Thyroid gland (tissue), 4 donors: ENCODE measurements at places on chromosomes 7 and 10.

GRCh38 chr10:61346796-61347413, 106.3 kb downstream of the TMEM26 start:
- DNase-seq: no peak

DNA sequence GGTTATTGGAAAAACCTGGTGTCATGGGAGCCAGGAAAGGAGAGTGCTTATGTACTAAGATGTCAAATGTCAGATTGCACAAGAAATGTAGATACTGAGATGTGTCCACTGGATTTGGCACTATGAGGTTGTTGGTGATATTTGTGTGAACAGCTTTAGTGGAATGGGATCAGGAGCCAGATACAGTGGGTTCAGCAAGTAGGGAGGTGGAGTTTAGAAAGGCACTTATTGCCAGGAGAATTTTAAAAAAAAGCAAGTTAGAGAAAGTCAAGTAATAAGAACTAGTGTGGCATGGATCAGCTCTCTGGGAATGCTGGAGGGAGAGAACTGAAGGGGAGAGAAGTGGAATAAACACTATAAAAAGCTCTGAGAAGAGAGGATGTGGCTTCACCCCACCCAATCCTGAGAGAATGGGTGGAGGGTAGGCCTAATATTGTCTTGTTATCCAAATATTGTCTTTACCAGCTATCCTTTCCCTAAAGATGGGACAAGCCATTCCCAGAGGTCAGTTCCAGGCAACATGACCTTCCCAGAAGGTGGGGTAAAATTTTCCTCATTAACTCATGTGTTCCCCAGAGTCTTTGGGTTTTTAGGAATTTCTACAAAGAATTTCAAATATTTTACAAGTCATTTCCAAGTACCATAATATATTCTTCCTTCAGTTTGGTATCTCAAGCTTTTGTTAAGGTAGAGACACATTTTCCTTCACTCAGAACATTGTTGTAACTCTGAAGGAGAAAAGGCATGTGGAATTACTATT, 42.3 kb downstream of the ENTPD1 start:
- DNase-seq: no peak

DNA sequence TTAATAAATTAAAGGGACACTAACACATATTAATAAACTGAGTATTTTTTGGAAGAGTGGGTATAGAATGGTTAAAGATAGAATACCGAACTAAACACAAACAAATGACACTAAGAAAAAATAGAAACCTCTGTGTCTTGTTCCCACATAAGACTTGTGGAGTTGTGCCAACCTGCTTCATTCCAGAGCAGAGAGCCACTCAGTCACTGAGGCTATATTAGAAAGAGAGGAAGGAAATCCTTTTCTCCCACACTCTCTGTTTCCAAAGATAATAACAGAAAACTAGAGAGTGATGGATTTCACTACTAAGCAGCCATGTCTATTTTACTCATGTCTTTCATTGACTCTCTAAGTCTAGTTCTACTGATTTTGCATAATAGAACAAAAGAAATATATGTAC, 26.0 kb downstream of the CTNNA3 start:
- no peak for DNase-seq

GRCh38 chr7:107269790-107270189, 101.0 kb downstream of the HBP1 start:
- no peak for DNase-seq

- DNase-seq: no peak
Observed at GRCh38 chr7:31872545-31873370, 185.7 kb downstream of the PPP1R17 start.

DNA sequence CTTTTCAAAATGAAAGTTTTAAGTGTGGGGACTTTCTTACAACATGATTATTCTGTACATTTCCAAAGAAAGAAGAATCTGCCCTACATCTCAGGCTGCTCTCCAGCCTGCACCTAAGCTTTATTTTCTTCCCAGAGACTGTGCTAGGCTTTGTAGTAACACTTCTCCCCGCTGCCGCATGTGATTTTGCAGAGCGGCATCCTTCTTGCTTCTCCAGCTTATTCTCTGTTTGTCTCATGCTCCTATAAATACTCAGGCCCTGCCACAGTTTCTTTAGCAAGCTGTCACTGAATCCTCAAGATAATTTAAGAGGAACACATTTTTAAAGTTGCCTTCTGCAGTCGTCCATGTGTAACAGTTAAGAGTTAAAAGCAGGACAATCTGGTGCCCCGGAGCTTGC, 53.5 kb downstream of the INSYN2A start:
- no peak for DNase-seq

GRCh38 chr10:36771725-36772124, 353.7 kb upstream of the ANKRD30A start:
- no peak for DNase-seq

DNA sequence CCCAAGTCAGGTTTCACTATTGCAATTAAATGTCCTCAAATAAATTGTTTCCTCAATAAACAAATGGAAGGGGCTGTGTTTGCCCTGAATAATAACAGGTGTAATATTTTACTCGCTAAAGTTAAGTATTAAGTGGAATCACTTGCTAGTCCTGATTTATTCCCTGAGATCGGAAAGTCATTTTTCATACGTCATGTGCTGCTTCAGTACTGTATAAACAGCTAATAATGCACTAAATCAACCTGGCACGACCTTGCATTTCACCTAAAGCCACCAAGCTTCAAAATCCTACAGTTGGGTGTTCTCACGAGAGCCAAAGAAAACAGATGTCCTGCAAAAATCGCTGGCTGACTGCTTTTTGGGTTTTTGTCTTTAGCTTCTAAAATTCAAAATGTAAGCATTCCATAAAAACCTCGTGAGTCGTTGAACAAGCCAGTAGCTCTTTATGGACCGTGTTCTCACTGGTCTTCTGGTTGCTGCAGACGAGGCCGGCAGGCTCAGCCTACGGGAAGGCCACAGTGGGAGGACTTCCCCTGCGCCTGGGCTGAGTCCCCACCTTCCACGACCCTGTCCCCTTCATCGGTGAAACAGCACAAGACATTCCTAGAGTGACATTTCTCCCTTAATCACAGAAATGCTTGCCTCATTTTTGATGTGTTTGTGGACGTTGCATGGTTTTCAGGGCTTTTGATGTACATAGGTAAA, 17.9 kb upstream of the MNX1 start:
- DNase-seq: no peak

DNA sequence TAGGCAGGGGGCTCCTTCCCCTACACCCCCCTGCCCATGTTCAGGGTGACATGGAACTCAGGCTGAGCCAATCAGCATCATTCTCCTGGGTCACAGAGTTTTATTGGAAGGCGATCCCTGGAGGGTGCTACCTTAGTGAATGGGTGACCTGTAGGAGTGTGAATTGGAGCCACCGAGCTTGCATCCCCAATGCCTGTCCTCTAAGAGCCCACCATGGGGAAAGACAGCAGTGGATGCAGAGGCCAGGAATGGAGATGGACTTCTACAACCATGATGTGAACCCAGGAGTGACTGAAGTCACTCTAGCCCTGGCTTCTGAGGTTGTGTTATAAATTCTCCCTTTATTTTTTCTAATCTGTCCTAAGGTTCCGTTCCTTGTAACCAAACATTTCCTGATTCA, 89.4 kb downstream of the CCDC71L start:
- DNase-seq: no peak

DNA sequence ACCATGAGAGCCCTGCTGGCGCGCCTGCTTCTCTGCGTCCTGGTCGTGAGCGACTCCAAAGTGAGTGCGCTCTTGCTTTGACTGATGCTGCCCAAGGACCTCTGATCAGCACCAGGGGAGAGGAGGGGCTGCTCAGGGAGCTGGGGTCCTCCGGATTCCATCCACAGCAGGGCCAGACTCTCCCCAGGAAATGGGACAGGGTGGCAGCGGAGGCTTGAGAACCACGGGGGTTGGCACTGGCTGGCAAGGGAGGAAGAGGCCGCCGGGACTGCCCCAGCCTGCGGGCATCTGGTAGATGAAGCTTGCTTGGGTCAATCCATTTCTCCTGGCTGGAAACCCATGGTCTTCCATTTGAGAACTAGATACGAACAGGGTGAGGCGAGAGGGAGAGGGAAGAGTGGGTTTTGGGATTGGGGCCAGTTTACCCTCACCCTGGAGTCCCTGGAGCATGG, 647 bp downstream of the PLAU start:
- peak; percentile 32 for DNase-seq

- DNase-seq: no peak
Observed at GRCh38 chr7:107396081-107396480, 73.8 kb upstream of the GPR22 start.

GRCh38 chr7:131843898-131844331, 287.5 kb upstream of the PODXL start:
- no peak for DNase-seq

DNA sequence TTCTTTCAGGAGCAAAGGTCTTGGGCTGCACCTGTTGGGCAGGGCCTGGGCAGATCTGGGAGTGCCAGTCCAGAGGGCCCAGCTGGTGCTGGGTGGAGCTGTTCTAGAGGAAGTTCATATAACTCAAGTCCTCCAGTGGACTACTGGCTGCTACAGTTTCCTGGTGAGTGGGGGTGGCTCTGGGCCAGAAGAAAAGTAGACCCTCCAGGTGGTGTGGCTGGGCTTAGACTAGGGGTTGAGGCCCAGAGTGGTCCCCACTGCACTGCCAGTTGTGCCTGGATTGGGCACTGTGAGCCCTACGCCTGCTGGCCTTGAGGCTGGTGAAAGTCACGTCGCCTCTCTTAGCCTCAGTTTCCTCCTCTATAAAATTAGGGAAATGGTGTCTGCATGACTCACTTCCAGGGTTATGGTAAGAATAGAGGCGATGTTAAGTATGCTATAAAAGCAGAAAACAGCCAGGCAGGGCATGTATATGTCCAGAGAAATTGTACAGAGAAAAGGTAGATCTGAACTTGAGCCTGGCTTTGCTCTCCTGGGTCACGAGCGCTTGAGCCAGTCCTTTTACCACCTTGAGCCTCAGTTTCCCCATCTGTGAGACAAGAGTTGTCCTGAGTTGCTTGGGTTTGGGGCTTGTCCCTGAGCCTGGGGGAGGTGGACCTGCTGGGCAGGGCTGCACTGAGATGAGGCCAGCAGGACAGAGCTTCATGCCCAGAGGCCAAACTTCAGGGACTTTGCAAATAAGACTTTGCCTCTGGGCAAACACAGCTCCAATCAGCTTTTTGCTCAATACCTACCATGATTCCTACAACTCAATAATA, 3.8 kb upstream of the CLDN3 start:
- no peak for DNase-seq

GRCh38 chr7:112176693-112177415, 29.3 kb downstream of the DOCK4 start:
- no peak for DNase-seq

DNA sequence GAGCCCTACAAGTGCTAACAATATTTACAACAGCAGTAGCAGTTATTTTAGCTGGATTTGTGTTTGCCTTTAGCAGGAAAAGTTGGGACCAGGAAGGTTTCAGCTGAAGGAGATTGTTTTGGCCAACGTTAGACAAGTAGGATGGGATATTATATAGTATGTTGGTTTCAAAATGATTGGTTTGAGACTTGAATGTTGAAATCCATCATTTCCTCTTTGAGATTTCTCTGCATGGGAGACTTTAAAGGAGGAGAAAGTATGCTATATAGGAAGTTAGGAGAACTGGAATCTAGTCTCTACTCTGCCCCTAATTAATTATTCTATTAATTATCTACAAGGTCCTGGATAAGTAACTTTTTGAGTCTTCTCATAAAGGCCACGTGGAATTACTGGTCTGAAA, 263.8 kb downstream of the PTEN start:
- DNase-seq: no peak

DNA sequence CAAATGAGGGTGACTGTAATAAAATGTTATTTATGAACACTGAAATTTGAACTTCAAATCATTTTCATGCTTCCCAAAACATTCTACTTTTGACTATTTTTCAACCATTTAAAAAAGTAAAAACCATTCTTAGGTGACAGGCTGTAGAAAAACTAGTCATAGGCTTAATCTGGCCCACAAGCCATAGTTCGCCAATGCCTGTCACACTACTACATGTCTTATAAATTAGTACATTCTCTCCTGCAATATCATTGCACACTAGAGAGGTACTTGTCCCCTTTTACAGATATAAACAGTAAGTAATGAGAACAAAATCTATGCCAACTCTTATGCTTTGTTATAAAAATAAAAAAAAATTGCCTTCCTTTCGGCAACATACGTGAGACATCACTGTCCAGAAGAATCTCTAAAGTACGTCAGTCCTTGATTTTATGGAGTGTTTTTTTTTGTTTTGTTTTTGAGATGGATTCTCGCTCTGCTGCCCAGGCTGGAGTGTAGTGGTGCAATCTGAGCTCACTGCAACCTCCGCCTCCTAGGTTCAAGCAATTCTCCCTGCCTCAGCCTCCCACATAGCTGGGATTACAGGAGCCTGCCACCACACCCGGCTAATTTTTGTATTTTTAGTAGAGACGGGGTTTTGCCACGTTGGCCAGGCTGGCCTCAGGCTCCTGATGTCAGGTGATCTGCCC, 23.2 kb downstream of the UPF2 start:
- DNase-seq: peak; percentile 15

- DNase-seq: no peak
Observed at GRCh38 chr10:128431083-128431482, 304.9 kb upstream of the MKI67 start.

GRCh38 chr7:128167042-128167701, 73.9 kb upstream of the LEP start:
- DNase-seq: peak; percentile 8

- peak; percentile 6 for DNase-seq
Observed at GRCh38 chr10:43204042-43204942, 62.6 kb downstream of the RASGEF1A start.

GRCh38 chr7:55534916-55535590, 37.2 kb downstream of the VOPP1 start:
- DNase-seq: no peak

- no peak for DNase-seq
Observed at GRCh38 chr7:99424932-99425730, 13.5 kb downstream of the PTCD1 start.

DNA sequence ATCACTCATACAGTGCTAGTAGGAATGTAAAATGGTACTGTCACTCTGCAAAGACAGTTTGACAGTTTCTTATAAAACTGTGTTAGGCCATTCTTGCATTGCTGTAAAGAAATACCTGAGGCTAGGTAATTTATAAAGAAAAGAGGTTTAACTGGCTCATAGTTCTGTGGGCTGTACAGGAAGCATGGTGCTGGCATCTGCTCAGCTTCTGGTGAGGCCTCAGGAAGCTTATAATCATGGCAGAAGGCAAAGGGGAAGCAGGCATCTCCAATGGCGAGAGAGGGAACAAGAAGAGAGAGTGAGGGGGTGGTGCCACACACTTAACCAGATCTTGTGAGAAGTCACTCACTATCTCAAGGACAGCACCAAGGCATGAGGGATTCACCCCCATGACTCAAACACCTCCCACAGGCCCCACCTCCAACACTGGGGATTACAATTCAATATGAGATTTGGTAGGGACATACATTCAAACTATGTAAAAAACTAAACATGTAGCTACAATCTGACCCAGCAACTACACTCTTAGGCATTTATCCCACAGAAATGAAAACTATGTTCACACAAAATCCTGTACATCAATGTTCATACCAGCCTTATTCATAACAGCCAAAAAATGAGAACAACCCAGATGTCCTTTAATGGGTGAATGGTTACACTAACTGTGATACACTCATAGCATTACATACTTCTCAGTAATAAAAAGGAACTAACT, 5.0 kb downstream of the ALDH18A1 start:
- DNase-seq: no peak

GRCh38 chr7:150324373-150324961, 1.1 kb upstream of the ACTR3C start:
- DNase-seq: peak; percentile 17
